ENCODE measurements at places on chromosomes 7 and 10. TPM values are rescaled to one million over a fixed set of nuclear protein-coding genes. Genes with fewer than 3 reads are reported as not detected.

Gene NEBL
- total RNA-seq: 777 TPM

Gene SNX10
- 1.8 TPM for total RNA-seq

Gene LLCFC1
- total RNA-seq: not detected

Gene TBXAS1
- total RNA-seq: 2.5 TPM

Gene CHRM2
- 105 TPM for total RNA-seq

DNA sequence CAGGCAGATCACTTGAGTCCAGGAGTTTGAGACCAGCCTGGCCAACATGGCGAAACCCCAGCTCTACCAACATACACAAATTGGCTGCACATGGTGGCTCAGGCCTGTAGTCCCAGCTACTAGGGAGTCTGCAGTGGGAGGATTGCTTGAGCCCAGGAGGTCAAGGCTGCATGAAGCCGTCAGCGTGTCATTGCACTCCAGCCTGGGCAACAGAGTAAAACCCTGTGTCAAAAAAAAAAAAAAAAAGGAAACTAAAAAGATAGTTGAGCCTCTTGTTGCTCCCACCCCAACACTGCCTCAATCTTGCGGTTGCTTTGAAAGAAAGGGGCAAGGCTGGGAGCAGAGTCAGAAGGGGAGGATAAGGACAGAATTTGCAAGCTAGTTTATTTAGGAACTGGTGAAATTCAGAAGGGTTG lies 69.9 kb downstream of the SYPL1 start:
- no peak overlapping the region for H3K4me3 ChIP-seq
- DNase-seq: no peak
- no peaks in the 10 kb centered on the region for H3K27me3 ChIP-seq
- H3K36me3 ChIP-seq: no peaks in the 10 kb centered on the region
- no peak overlapping the region for H3K27ac ChIP-seq
- H3K4me1 ChIP-seq: peaks cover 21% of the 10 kb centered on the region

DNA sequence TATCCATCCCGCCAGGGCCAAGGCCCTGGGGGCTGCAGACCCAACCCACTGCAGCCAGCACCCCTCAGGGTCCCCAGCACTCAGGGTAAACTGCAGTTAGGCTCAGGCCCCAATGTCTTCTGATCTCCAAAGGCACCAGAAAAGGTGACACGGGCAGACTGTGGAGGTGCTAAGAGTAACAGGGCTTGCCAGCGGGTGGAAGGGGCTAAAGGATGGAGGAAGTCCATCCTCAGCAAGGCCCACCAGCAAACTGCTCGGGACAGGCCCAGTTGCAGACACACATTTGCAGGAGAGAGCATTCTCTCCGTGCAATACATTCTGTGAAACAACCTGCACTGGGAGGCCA lies 95.6 kb upstream of the DDC start:
- H3K4me3 ChIP-seq: no peak overlapping the region
- H3K27ac ChIP-seq: no peak overlapping the region
- H3K27me3 ChIP-seq: no peaks in the 10 kb centered on the region
- DNase-seq: no peak
- H3K4me1 ChIP-seq: peaks cover 40% of the 10 kb centered on the region

- no peak overlapping the region for H3K27ac ChIP-seq
- peaks cover 61% of the 10 kb centered on the region for H3K4me1 ChIP-seq
- H3K36me3 ChIP-seq: no peaks in the 10 kb centered on the region
- no peak for DNase-seq
- H3K27me3 ChIP-seq: no peaks in the 10 kb centered on the region
Measured at GRCh38 chr10:95312257-95312656, 21.5 kb upstream of the PDLIM1 start.

DNA sequence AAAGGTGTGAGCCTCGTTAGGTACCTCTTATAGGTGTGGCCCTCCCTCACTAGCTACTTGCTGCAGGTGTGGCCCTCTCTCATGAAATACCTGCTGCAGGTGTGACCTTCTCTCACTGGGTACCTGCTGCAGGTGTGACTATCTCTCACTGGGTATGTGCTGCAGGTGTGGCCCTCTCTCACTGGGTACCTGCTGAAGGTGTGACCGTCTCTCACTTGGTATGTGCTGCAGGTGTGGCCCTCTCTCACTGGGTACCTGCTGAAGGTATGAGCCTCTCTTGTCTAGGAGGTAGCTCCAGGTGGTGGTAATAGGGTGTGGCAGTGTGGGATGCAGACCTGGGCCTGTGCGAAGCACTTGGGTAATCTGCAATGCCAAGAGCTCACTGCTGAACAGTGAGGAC lies 170.7 kb upstream of the PLPP4 start:
- no peak overlapping the region for H3K27ac ChIP-seq
- H3K36me3 ChIP-seq: no peaks in the 10 kb centered on the region
- H3K4me3 ChIP-seq: no peak overlapping the region
- no peaks in the 10 kb centered on the region for H3K4me1 ChIP-seq

DNA sequence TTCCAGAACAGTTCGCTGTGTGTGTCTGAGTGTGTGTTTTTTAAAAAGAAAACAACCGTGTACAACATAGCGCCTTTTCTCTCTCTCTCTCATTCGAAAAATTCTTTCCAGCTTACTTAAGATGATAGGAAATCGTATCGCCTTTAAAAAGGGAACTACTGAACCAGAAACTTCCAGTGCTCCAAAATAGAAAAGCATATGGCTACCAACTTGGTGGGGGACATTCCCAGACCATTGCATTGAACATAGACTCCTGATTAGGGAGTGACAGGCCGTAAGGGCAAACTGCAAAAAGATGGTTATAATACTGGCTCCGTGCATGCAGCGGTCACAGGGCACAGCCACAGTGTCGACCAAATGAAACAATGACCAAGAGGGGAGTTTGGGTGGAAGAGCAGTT lies 94.4 kb upstream of the FGFR2 start:
- no peaks in the 10 kb centered on the region for H3K36me3 ChIP-seq
- H3K4me1 ChIP-seq: no peaks in the 10 kb centered on the region
- DNase-seq: no peak
- no peak overlapping the region for H3K27ac ChIP-seq
- H3K4me3 ChIP-seq: no peak overlapping the region

DNA sequence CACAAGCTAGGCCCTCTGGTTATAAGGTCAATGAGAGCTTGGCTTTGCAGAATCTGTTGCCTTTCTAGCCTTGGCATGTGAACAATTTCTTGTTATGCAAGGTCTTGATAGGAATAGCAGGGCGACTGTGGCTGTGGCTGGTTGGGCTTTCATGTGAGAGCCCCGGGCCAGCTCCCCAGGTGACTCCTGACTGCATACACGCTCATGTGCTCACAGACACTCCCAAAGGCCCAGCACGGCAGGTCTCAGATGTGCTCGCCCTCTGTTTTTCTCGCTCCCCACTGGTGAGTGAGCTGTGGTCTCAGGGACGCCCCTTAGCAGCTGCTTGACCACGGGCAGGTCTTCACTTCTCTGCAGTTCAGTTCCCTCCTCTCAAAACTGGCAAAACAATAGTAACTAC lies 37.1 kb upstream of the ZNF32 start:
- no peaks in the 10 kb centered on the region for H3K36me3 ChIP-seq
- peak overlapping the region; percentile 15 for H3K27ac ChIP-seq
- DNase-seq: no peak
- H3K4me3 ChIP-seq: no peak overlapping the region
- no peaks in the 10 kb centered on the region for H3K27me3 ChIP-seq
- peaks cover 14% of the 10 kb centered on the region for H3K4me1 ChIP-seq

DNA sequence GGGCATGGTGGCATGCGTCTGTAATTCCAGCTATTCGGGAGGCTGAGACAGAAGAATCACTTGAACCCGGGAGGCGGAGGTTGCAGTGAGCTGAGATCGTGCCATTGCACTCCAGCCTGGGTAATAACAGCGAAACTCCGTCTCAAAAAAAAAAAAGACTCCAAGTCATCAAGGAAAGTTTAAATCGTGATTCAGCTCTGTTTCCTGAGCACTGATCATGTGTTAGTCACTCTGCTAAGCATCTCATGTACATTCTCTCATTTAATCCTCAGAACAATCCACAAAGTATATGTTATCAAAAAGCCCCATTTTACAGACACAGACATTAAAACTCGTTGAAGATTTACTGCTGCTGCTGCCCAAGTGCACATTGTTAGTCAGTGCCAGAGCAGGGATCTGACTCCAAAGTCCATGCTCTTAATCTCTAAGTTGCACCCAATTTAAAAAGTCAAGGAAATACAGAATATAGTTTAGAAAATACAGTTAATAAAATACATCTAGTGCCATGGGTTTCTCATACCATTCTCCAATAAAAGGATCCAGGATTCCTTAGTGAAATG lies 6.2 kb downstream of the PIK3AP1 start:
- DNase-seq: no peak
- H3K4me1 ChIP-seq: no peaks in the 10 kb centered on the region
- no peaks in the 10 kb centered on the region for H3K27me3 ChIP-seq
- H3K4me3 ChIP-seq: no peak overlapping the region

DNA sequence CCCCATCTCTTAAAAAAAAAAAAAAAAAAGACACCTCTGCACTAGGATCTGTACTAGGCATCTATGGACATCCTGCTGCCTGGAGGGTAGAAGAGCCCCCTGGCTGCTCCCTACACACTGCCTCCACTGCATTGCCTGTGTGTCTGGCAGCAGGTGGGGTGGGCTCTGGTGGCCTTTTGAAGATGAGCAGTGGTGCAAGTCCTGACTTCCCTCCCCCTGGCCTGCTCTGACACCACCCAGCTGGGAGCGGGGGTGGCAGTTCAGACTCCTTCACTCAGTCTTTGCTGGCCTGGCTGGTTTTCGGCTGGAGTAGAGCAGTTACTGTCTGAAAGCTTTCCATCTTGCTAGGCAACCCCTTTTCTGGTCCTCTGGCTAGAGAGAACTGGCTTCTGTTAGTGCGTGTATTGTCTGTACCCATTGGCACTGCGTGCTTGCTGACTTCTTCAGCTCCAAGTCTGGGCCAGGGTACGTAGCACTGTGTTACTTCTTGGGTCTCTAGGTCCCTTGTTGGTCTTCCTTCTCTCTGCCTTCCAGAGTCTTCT lies 17.6 kb downstream of the C10orf62 start:
- H3K4me1 ChIP-seq: peaks cover 19% of the 10 kb centered on the region
- H3K27me3 ChIP-seq: no peaks in the 10 kb centered on the region
- no peak overlapping the region for H3K4me3 ChIP-seq
- DNase-seq: no peak
- H3K36me3 ChIP-seq: no peaks in the 10 kb centered on the region

DNA sequence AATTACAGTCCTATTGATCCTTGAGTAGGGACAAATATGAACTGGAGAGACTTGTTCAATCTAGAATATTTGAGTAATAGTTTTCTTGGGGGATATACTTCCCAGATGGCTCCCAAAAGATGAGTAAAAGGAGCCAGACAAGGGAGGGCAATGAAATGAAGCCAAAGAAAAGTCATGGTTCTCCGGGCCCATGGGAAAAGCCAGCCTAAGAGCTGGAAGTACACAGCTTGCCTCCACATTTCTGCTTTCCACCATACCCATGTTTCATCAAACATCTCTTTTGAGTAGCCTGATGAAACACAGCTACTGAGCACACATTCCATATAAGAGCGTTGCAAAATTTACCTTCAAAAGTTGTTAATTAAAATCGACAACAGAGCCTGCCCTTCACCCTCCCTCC lies 535.0 kb upstream of the FZD8 start:
- no peaks in the 10 kb centered on the region for H3K36me3 ChIP-seq
- no peaks in the 10 kb centered on the region for H3K27me3 ChIP-seq
- H3K27ac ChIP-seq: no peak overlapping the region
- H3K4me1 ChIP-seq: peaks cover 36% of the 10 kb centered on the region
- no peak overlapping the region for H3K4me3 ChIP-seq

GRCh38 chr7:47601119-47601880 lies 19.4 kb upstream of the TNS3 start:
- peaks cover 24% of the 10 kb centered on the region for H3K4me1 ChIP-seq
- H3K4me3 ChIP-seq: no peak overlapping the region
- no peaks in the 10 kb centered on the region for H3K36me3 ChIP-seq
- no peaks in the 10 kb centered on the region for H3K27me3 ChIP-seq
- H3K27ac ChIP-seq: no peak overlapping the region
- no peak for DNase-seq

DNA sequence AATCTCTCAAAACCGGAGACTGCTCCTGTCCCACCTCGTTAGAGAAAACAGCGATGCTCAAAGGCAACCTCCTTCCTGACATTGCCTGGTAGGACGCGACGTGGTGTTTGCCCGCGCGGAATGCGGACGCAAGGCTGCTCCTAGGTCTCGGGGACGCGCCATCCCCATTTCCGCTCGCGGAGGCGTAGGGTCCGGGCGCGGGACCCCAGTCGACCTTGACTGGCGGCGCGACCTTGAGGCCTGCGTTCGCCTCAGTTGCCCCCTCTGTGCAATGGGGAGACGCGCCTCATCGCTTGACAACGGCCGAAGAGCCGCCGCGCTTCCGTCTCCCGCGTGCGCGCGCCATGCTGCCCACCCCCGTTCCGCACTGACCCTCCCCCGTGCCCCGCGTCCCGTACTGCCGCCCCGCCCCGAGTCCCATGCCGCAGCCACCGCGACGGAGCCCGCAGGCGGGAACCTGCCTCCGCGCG lies 412 bp upstream of the PPIA start:
- peaks cover 18% of the 10 kb centered on the region for H3K4me1 ChIP-seq
- peaks cover 27% of the 10 kb centered on the region for H3K36me3 ChIP-seq
- H3K27me3 ChIP-seq: no peaks in the 10 kb centered on the region
- H3K4me3 ChIP-seq: peak overlapping the region; percentile 85
- no peak for DNase-seq

DNA sequence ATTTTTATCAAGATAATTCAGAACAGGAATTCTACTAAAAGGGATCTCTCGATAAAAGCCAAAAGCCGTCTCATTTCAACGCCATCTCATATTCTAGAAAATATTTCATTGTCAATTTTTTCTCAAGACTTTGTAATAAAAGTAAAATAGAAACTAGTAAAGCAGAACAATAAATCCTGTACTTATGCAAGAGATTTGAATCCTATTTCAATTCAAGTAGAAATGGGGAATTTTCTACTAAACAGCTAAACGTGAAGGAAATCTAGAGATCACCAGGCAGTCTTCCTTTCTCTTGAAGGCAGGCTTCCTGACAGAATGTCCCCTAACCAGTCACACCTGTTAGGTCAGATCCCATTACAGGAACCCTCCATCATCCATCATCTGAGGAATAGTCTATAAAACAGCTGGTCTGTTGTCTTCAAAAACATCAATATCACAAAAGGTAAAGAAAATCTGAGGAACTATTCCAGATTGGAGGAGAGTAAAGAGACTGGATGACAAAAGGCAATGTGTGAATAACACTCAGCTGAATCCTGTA lies 23.7 kb downstream of the USP6NL start:
- no peak for DNase-seq
- H3K27ac ChIP-seq: no peak overlapping the region
- no peaks in the 10 kb centered on the region for H3K27me3 ChIP-seq
- H3K4me1 ChIP-seq: no peaks in the 10 kb centered on the region
- no peaks in the 10 kb centered on the region for H3K36me3 ChIP-seq

GRCh38 chr10:28891058-28891713 lies 213.9 kb downstream of the BAMBI start:
- H3K4me3 ChIP-seq: no peak overlapping the region
- H3K36me3 ChIP-seq: no peaks in the 10 kb centered on the region
- no peak overlapping the region for H3K27ac ChIP-seq
- no peaks in the 10 kb centered on the region for H3K27me3 ChIP-seq
- no peak for DNase-seq
- no peaks in the 10 kb centered on the region for H3K4me1 ChIP-seq
